ENCODE measurements at places on chromosomes 7 and 10. TPM values are rescaled to one million over a fixed set of nuclear protein-coding genes. Genes with fewer than 3 reads are reported as not detected.

GRCh38 chr10:33160151-33160550, 174.3 kb downstream of the NRP1 start:
- DNase-seq = no peak

Gene ANKRD2
- not detected for total RNA-seq

DNA sequence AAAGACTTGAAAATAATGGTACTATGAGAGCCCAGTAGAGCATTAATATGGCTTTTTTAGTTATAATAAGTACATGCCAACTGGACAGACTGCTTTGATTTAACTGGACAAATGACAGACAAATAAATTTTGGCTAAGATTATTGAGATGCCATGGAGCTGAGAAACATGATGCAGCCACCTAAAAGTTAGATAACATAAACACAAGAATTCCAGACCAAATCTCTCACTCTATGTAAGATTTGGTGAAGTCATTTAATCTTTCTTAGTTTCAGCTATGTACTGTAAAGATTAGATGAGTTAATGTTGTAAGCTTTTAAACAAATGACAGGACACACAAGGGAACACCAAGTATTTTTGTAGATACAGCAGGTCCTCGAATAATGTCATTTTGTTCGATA, 118.2 kb downstream of the CACNA2D1 start:
- DNase-seq = no peak

Gene STAMBPL1
- total RNA-seq = 0.09 TPM

Gene DPYSL4
- not detected for total RNA-seq

Gene IL2RA
- 1.1 TPM for total RNA-seq

GRCh38 chr7:100602889-100603725, 944 bp downstream of the PCOLCE start:
- DNase-seq = peak; percentile 58

DNA sequence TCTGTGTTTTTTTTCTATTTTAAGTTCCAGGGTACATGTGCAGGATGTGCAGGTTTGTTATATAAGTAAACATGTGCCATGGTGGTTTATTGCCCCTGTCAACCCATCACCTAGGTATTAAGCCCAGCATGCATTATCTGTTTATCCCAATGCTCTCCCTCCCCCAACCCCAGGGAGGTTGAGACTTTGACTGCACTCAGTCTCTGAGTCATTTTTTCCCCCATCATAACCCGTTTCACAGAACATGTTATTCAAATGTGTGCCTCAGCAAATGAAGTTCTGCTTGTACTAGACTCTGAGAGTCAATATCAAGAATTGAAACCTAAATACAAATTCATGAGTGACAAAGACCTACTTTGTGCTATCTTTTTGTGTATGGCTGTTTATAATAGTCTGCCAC, 70.0 kb upstream of the CYP26C1 start:
- DNase-seq = peak; percentile 82

DNA sequence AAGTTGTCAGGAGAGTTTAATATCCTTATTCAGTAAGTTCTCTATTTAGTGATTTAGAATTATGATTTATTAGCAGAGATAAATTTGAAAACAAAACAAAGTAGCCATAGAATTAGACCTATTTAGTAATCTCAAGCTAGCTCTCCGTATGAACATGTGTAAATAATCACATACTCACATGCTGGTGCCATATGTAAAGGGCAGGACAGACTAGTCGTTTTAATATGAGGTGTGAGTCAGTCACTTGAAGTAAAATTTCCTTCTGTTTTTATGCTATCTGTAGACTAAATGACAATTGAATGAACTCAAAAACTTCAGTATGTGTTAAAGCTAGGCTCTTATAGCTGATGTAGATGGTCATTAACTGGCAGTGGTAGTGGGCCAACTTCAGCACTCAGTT, 67.1 kb downstream of the WAC start:
- DNase-seq = no peak

Gene FAM13C
- not detected for total RNA-seq

Gene OR9A2
- total RNA-seq = not detected

Gene HOXA3
- total RNA-seq = 0.04 TPM

Gene LRRC18
- total RNA-seq = not detected

Gene MYO3A
- not detected for total RNA-seq

Gene GDF2
- 0.27 TPM for total RNA-seq

Gene CYP2C19
- total RNA-seq = not detected

Gene CCDC7
- total RNA-seq = 3.3 TPM

DNA sequence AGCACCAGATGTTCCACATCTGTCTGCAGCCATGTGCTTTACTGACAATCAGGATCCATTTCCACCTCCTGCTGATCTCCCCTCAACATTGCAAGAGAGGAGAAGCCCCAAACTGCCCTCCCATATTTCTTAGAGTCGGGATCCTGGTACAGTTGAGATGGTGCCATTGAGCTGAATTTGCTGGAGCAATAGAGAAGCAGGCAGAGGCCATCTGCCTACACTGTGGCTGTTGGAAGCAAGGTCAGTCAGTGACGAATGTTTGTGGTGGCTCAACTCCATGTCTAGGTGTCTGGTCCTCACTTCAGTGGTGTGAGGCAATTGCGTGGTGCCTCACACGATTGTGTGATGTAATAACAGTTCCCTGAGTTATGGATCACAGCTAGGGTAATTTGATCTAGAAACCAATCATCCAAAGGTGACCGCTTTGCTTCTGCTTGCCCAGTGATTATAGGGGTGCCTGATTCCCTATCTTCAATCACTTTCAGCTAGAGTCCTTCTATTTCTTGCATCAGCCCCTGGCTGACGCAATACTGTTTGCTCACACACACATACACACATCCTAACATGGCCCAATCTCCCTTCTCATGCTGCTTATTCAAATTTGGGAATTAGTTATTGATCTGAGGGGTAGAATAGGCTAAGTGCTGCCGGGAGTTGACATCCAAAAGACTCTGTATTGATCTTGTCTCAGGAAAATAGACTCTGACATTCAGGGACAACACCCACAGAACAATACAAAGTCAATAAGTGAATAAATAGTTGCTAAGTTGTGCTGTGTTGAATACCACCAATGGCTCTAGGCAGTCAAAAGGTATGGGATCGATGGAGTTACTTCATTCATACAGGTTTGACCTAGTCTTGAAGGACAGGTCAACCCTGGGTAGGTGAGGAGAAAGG, 46.1 kb upstream of the SLC35B4 start:
- no peak for DNase-seq

GRCh38 chr10:122504610-122504950, 43.2 kb downstream of the HTRA1 start:
- DNase-seq = no peak

- DNase-seq = no peak
These were observed 58.0 kb downstream of the PRKAG2 start for GRCh38 chr7:151818674-151819519.

DNA sequence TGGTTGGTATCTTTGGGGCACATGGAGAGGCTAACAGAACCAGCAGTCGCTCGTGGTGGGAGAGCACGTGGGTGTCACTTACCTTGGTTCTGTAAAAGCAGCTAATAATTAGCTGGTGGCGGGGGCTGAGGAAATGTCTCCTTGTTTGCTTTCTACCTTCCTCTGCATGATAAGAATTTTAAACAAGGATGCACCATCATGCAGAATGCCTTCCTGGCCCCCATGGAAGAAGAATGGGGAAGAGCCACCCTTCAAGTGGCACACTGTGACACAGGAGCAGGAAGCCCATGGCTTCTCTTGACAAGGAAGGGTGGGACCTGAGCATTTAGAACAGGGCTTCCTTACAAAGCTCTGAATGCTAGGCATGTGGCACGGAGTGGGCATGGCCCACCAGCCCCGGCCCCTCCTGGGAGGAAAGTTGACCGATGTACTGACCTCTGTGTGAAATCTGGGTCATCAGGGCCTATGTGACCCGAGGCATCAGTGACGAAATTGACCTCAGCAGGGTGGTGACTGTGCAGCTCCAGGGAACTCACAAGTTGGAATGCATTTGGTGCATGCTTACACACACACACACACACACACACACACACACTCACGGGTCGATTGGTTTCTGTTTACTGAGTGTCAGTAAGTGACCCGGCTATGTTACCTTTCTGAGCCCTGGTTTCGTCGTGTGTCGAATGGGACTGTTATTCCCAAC, 116.9 kb upstream of the ANLN start:
- DNase-seq = no peak

DNA sequence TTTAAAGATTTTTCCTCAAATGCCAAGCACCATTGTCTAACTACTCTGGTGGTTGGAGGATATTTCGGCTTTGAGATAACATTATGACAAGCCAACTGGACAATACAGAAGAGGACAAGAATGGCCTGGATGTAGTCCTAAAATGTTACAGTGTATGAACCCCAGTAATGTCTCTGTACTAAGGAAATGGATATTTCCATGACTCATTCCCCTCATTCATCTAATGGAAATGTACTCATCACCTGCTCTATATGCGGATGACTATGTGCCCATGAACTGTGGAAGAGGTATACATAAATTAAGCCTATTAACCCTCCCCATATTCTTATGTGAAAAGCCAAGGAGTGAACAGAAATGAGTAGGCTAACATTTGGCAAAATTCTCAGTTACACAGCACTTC, 207.9 kb downstream of the CACNA2D1 start:
- DNase-seq = no peak

- DNase-seq = no peak
These were observed 62.2 kb downstream of the MPLKIP start for GRCh38 chr7:40072268-40072667.

GRCh38 chr7:47670729-47671128, 88.8 kb upstream of the TNS3 start:
- DNase-seq = no peak

- DNase-seq = no peak
These were observed 12.3 kb downstream of the ADARB2 start for GRCh38 chr10:1724921-1725488.

DNA sequence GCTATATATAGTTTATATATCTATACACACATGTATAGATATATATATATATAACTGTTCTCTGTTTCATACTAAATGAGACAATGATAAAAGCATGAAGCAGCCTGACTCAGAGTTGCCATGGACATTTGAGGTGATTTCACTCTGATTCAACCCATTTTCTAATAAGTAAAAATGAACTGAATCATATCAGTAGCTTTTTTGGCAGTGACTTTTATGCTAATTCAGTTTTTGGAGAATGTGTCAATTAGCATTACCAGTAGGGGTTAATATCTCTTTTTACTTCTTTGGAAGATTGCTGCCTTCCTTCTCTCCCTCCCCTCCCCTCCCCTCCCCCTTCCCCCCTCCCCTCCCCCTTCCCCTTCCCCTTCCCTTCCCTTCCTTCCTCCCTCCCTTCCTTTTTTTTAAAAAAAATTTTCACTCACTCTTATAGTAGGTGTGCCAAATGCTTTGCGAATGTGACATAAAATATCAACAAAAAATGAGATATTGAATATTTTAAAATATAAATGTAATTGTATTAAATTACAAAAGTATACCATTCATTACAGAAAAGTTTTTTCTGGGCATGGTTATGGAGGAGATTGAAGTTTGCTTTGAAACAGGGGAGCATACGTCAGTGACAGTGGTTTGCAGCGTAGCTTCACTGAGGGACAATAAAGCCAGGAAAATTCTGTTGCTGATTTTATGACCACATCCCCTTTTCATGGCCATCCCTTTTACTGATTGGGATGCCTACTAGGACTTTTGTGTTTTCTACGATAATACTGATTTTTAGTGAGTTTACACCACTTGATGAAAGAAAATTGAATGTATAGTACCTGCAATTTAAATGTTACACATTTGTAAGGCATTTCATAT, 64.0 kb upstream of the KLF6 start:
- no peak for DNase-seq

- no peak for DNase-seq
These were observed 85.9 kb downstream of the UBE3C start for GRCh38 chr7:157224627-157225026.

Gene ASB4
- not detected for total RNA-seq

- no peak for DNase-seq
These were observed 365.5 kb downstream of the GALNT17 start for GRCh38 chr7:71497256-71497946.

Gene SDK1
- 0.16 TPM for total RNA-seq

DNA sequence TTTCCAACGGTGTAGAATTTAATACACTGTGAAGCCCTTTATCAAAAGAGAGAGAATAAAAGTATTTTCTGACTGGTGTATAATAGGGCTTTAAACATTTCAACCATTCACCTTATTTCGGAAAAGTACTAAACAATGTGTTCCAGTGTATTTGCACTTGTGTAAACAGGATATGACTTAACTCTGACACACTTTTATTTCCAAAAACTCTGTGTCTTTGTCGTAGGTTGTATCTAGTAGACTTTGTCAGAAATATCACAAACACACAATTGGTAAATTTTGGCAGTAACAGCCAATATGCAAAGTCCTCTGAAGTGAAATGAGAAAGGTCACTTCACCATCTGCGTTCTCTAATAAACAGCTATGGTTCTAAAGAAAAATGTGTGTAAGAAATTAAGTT, 10.3 kb upstream of the TSPAN13 start:
- no peak for DNase-seq

- DNase-seq = no peak
These were observed 62.0 kb upstream of the EGFR start for GRCh38 chr7:54956865-54957264.
